Natural killer cell (primary cell): ENCODE measurements at places on chromosomes 5 and 9.
A peak's percentile ranks its signal among the peaks of the same experiment; 100 is the strongest.

- no peak for DNase-seq
Measured at GRCh38 chr9:92728831-92729734, 35.5 kb downstream of the BICD2 start.

DNA sequence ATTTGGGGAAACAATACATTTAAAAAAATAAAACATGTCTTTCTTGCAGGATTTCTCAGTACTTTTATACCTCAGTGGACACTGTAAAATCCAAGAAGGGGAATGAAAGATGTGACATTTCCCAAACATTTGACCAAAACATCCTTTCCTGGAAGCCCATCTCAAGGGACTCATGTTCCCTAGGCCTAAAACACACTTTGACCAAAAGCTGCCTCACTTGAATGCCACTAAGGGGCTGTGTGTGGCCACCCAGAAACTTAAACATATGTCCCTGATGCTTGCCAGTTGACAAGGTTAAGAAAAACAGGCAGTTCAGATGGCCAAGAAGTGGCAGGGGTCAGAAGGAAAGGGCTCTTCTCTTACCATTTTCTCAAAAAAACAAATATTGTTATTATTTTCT lies 73.6 kb downstream of the EPB41L4B start:
- no peak for DNase-seq

GRCh38 chr9:77508396-77508795 lies 139.7 kb downstream of the GNA14 start:
- no peak for DNase-seq

DNA sequence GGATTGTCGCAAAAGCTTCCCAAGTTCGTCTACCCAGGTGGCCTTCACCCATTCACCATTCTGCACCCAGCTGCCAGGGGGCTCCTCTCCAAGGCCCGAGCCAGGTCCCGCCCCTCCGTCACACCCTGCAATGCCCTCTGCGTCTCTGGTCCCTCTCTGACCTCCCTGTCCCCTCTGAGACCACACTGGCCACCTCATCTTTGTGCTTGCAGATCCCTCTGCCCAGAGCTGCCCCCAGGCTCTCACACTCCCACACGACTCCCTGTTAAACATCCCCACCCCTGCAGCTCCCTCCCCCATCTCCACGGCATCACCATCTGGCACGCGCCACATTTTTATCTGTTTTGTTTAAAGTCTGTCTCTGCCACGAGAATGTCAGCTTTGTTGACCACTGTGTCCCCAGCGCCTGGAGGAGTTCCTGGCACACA lies 243.6 kb downstream of the PBX3 start:
- DNase-seq: no peak

GRCh38 chr5:156685481-156685880 lies 164.6 kb upstream of the PPP1R2B start:
- no peak for DNase-seq

DNA sequence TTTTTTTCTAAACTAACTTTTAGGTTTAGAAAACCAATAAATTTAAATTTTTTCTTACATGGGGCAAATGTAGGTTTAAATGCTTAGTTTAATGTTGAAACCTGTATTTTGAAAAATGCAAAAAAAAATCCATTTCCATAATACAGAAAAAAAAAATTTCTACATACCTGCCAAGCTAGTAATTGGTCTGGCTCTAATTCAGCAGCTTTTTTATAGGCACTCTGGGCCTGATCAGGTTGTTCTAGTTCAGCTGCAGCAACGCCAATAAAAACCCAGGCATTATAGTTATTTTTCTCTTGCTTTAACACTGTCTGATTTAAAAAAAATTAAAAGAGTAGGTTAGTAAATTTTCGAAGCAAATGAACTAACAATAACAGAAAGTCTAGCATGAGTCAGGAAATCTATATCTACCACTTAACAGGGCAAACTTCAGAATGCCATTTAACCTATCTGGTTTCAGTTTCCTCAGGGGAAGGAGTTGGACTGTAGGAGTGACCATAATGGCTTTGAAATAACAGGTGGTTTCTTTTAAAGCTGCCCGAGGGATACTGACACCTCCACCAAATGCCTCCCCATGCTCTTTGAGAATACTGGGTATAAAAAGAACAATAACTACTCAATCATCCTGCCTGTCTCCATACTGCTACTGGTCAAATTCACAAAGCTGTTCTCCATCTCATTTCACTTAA lies 11.6 kb downstream of the SKIC3 start:
- no peak for DNase-seq

GRCh38 chr5:152514827-152515397 lies 109.8 kb upstream of the NMUR2 start:
- DNase-seq: peak; percentile 13

- no peak for DNase-seq
Measured at GRCh38 chr5:142491270-142491669, 166.4 kb upstream of the SPRY4 start.

DNA sequence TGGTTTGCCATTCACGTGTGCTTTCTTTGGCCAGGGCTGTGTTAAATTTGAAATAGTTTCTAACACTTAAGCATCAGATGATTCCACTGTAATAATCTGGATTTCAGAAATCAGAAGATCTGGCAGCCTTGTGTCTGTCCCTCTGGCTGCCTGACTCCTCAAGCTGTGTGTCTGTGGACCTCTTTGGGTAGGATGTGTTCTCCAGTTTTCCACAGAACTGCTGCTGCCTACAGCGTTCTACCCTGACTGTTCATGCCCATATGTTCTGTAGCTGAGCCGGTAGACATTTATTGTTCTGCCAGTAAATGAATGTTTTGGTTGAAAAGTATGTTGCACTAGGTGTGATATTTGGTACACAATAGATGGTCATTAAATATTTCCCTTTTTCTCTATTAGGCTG lies 81.3 kb downstream of the SH3GL2 start:
- DNase-seq: no peak

- DNase-seq: no peak
Measured at GRCh38 chr5:81105261-81105877, 127.8 kb upstream of the CKMT2 start.

- DNase-seq: no peak
Measured at GRCh38 chr5:56191656-56192055, 41.5 kb downstream of the ANKRD55 start.

DNA sequence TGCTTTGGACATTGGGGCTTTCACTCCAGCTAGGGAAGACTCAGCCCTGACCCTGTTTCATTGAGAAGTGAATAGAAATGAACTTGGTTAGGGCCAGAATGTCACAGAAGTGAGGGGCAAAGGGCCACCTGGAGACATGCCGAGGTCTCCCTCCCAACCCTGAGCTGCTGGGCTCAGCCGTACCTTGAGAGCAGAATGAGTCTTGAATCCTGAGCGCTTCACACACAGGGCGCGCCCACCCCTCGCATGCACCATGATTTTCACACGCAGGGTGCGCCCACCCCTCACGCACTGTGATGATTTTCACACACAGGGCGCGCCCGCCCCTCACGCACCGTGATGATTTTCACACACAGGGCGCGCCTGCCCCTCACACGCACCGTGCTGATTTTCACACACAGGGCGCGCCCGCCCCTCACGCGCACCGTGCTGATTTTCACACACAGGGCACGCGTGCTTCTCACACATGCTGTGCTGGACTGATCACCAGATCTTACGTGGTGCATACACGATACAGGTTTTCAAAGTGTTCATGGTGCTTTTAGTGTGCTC lies 99.0 kb downstream of the EHMT1 start:
- DNase-seq: no peak

DNA sequence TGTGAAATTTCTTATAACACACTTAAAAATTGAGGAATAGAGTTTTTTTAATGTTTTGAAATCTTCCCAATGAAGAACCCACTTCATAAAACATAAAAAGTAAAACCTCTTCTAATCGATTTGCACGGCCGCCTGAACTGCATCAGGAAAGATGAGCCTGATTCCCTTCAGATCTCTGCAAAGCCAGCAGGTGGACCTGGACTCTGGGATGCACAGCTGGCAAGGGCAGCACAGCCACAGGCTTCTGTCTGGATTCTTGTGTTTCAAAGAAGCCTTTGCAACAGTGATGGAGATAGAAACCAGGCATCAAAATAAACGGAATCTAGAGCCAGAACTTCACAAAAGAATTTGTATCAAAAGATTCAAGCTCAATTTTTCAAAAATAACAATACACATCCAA lies 36.0 kb upstream of the SPATA31C2 start:
- DNase-seq: no peak

GRCh38 chr5:82164977-82165713 lies 113.0 kb downstream of the RPS23 start:
- no peak for DNase-seq

DNA sequence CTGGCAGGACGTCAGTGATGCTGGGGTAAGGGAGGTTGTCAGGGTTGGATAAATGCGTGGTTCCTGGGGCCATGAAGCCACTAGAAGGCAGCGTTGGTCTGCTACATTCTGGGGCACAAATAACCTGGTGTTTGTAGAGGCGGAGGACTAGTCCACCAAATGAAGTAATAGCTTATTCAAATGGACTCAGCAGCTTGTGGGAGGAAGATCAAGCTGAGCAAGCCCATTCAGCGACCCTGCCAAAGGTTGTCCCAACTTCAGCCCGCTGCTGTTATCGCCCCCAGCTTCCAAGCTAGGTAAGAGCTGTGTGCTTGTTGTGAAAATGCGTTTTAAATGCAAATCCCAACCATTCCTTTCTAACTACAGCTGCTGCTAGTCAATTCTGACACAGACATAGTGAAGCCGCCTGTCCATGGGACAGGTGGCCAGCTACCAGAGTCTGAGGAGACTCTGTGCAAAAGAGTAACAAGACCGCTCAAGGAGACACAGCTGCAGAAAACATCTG lies 7.6 kb upstream of the FAM240B start:
- DNase-seq: no peak

DNA sequence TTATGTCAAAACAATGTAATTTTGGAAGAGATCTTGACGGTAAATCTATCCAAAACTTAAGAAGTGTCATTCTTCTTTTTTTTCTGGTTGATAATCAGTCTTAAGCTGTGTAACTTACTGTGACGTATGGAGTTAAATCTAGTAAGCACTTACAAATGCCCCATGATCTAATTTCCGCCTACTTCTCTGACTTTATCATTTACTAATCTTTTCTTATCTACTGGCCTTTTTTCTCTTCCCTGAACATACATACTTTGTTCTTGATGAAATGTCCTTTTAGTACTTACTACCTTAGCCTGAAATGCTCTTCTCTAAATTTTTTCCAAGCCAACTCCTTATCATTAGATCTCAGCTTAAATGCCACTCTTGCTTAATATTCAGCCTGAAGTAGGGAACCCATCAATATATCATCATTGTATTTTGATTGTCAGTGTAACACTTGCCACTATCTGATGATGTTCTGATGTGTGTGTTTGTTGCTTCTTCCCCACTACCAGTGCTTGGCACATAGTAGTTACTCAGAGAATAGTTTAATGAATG lies 27.6 kb downstream of the AP3S1 start:
- no peak for DNase-seq

DNA sequence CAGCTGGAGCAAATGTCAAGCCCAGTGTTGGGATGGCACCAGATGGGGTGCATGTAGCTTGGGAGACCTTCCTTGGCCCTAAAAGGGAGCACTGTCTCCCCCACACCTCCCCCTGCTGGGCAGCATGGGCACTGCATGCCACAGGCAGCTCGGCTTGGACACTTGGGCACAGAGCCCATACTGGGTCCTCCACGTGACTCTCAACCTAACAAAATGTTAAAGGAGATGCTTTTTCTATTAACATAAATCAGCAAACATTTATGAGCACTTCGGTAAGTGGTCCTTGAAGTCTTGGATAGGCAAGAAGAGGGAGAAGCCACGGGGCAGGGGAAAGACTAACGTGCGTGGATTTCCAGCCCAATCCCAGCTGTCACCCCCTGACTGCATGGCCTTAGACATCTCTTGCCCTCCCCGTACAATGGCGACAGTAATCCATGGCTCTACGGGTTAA lies 23.9 kb upstream of the MAPK9 start:
- DNase-seq: peak; percentile 74

DNA sequence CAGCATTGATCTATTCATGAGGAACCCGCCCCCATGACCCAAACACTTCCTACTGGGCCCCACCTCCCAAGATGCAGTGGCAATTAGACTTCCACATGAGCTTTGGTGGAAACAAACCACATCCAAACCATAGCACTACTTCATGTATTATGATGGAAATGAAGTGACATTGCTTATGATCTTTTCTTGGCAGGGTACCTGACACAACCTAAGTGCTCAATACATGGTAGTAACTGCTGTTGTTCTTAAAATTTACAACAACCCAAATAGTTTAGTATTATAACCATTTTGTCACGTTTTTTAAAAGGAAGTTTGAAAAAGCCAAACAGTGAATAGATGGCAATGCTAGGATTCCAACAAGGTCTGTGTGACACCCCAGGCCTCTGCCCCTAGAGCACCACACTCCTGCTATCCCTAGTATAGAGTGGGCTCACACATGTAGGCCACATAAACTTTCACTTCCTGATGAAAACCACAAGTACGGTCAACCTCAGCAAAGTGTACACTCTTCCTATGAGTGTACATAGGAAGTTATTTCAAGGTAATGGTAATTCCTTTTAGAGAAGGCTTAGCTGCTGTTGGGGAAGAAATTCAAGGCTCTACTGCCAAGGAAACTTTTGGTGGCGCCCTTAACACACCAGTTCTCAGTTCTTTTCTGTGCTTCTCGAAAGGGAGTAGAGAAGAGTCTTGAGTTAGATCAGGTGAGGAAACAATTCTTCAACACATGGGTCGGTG lies 97.6 kb downstream of the ARSB start:
- no peak for DNase-seq
